Glutamatergic neuron (in vitro differentiated cells): ENCODE measurements at places on chromosomes 1 and 21. TPM values are rescaled to one million over a fixed set of nuclear protein-coding genes. Genes with fewer than 3 reads are reported as not detected.

- H3K27ac ChIP-seq: no peak overlapping the region
- H3K4me1 ChIP-seq: peaks cover 5% of the 10 kb centered on the region
- DNase-seq: no peak
These were observed 43.1 kb upstream of the SGIP1 start for GRCh38 chr1:66490816-66491215.

- no peak within 1 kb of the TSS for H3K27ac ChIP-seq
- peaks cover 11% of the 10 kb centered on the region for H3K27me3 ChIP-seq
- DNase-seq: no peak
- peak within 1 kb of the TSS; percentile 79 for H3K4me3 ChIP-seq
- peaks cover 11% of the 10 kb centered on the region for H3K4me1 ChIP-seq
These were observed at the start of gene CDK18 for GRCh38 chr1:205504311-205505075. Gene CDK18 (plus strand): TSS chr1:205504669. CDS start chr1:205523168, 18,499 bp downstream.

- H3K27ac ChIP-seq: no peak overlapping the region
- DNase-seq: no peak
- H3K4me3 ChIP-seq: no peak overlapping the region
- H3K36me3 ChIP-seq: peaks cover 29% of the 10 kb centered on the region
These were observed 6.6 kb downstream of the KRTAP10-8 start for GRCh38 chr21:44618504-44618903.

Gene ATP6V1G3
- total RNA-seq: not detected

Gene ANKRD13C
- 21.8 TPM for total RNA-seq

Gene OR2T29
- total RNA-seq: not detected

DNA sequence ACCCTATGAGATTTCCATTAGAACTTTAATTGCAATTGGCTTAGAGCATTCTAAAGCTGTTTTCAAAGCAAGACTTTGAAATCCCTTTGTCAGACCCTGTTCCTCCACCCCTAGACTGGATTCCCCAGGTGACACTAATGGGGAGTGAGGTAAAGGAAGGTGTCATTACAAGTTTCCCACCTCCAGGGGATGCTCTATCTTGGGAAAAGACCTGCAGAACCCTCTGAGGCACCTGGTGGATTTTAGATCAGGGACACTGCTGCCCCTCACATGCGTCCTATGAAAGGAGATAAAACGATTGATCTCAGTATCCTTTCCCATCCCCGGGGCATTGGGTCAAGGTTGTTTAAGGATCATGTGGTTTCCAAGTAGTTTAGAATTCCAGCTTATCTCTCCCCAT is 80.3 kb upstream of the RGS4 start:
- H3K4me3 ChIP-seq: no peak overlapping the region
- no peak overlapping the region for H3K27ac ChIP-seq
- no peaks in the 10 kb centered on the region for H3K36me3 ChIP-seq
- DNase-seq: no peak
- H3K27me3 ChIP-seq: peaks cover 1% of the 10 kb centered on the region
- H3K4me1 ChIP-seq: peaks cover 7% of the 10 kb centered on the region

- peaks cover 2% of the 10 kb centered on the region for H3K27me3 ChIP-seq
- no peaks in the 10 kb centered on the region for H3K4me1 ChIP-seq
- no peaks in the 10 kb centered on the region for H3K36me3 ChIP-seq
- DNase-seq: no peak
These were observed 110.2 kb upstream of the L1TD1 start for GRCh38 chr1:62084310-62084890.

Gene ELAPOR1
- 1.5 TPM for total RNA-seq

DNA sequence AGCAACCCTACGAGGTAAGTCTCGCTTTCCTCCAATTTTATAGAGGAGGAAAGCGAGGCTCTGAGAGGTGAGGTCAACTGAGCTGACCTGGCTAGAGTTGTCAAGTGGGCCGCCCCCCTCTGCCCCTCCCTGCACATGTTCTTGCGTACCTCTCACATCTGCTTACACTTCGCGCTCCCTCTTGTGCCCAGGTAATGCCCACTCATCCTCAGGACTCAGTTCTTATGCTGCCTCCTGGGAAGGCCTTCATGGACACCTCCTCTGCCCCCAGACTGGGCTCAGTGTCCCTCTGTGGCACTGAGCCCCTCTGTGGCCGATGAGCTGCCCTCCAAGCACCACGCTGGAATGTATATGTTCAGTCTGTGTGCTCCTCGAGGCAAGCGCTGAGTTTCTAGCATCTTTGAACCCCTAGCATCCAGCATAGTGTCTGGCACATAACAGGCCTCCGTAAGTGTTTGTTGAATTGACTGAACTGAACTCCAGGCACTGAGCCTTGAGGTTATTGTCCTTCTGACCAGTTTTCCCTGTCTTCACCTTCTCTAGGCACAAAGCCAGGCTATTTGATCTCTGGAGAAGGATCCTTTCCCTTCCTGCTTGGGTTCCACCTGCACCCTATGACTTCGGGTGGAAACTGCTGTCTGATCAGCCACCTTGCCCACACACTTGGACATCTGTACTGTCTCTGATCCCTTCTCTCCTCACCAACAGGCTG is 13.5 kb downstream of the MOV10 start:
- H3K36me3 ChIP-seq: no peaks in the 10 kb centered on the region
- H3K4me3 ChIP-seq: no peak overlapping the region
- peaks cover 4% of the 10 kb centered on the region for H3K4me1 ChIP-seq
- no peak overlapping the region for H3K27ac ChIP-seq
- peaks cover 5% of the 10 kb centered on the region for H3K27me3 ChIP-seq

GRCh38 chr1:217891966-217892365 is 260.8 kb downstream of the SPATA17 start:
- DNase-seq: no peak
- H3K4me3 ChIP-seq: no peak overlapping the region
- H3K27me3 ChIP-seq: peaks cover 3% of the 10 kb centered on the region
- no peak overlapping the region for H3K27ac ChIP-seq
- no peaks in the 10 kb centered on the region for H3K36me3 ChIP-seq
- peaks cover 4% of the 10 kb centered on the region for H3K4me1 ChIP-seq

DNA sequence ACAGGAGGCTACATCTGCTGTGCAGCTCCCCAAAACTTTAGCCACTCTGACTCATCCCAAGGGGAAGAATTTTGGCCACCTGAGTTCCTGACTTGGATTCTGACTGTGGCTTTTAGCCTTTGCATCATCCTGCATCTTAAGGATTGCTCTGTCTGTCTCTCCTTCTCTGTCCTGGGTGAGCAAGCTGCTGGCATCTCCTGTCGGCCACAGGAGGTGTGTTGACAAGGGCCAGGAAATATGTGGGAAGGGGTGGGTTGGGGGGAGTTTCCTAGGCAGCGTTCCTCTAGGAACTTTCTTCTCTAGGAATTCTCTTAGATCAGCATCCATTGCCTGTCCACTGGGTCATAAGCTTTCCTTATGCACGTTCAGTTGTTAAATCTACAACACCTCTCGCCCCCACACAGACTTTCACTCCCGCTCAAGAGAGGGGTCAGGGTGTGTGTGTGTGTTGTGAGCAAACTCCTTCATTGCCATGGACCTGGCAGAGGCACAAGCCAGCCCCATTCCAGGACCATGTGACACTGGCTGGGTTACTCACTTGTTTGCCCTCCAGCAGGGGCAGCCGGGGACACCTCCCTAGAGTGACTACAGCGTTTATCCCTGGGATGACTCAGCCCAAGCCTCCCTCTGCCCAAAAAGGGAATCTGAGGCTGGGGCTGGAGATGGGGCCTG is 145.0 kb upstream of the DUSP10 start:
- H3K4me3 ChIP-seq: no peak overlapping the region
- H3K27ac ChIP-seq: no peak overlapping the region
- no peak for DNase-seq
- no peaks in the 10 kb centered on the region for H3K27me3 ChIP-seq
- no peaks in the 10 kb centered on the region for H3K36me3 ChIP-seq

Gene AKR7A3
- total RNA-seq: 1.9 TPM

Gene CACNA1S
- 0.07 TPM for total RNA-seq

Gene KCNE2
- not detected for total RNA-seq

DNA sequence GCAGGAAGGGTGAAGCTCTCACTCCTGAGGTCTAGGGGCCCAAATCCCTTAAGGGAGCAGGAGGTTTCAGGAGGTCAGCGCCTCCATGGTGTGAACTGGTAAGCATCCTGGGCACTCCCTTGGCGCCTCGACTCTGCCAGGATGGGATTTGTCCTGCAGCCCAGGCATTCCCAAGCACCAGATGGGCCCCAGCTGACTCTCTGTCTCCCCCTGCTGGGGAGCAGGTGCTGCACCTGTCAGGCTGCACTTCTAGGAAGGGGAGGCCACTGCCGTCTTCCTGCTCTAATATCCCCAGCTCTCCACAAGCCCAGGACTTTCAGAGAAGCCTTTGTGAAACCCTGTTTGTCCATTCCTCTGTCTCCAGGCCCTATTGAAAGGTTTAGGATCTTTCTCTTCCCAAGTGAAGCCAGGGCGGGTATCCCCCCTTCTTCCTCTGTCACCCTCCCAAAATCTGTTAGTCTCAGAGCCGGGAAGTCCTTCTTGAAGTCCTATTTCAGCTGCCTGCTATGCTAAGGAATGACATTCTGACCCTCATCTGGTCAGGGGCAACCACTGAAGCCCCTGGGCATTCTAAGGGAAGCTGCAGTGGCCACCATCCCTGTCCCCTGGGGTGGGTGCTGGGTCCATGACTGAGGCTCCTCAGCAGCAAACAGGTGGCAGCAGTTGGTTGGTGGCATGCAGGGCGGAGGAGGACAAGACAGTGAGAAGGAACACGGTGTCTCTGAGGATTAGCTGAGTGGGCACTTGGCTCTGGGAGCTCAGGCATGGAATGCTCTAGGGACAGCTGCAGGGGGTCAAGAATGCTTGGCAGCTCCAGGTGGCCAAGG is 3.2 kb downstream of the MYBPH start:
- peak; percentile 65 for DNase-seq
- H3K27me3 ChIP-seq: peaks cover 11% of the 10 kb centered on the region
- peaks cover 11% of the 10 kb centered on the region for H3K4me1 ChIP-seq
- H3K36me3 ChIP-seq: no peaks in the 10 kb centered on the region
